ENCODE measurements at places on chromosomes 3 and 15.

DNA sequence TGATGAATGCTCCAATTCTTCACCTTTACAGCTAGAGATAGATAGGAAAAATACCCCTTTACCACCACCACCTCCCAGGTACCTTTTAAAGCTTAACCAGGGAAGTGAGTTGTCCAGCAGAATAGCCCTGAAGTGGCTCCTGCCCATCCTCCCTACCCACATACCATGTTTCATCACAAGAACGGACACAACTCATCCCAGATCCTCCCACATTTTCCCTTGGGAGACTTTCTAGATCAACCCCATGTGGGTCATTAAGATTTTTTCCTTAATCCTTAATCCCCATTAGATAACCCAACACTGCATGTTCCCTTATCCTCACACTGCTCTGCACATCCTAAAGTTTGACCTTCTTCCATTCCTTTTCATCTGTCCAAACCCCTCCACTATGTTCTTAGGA is 69.3 kb downstream of the CHST2 start:
- DNase-seq: no peak

GRCh38 chr3:13023235-13023970 is 49.8 kb downstream of the IQSEC1 start:
- DNase-seq: no peak

DNA sequence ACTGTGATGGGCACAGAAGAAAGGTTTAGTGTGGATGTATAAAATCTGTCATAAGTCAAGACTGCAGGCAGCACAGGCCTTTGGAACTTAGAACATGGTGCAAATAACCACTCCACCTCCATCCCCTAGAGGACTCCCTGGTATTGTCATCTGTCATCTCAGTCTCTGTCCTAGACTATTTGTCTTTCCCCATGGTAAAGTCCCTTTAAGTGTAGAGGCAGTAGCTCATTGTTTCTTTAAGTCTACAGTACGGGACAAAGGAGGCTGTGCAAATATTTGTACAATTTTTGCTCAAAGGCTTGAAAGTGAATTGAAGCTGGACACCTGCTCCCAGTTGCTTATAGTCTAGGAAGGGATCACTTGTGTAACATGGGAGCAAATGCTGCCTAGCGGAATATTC is 3.2 kb upstream of the PXYLP1 start:
- DNase-seq: no peak

DNA sequence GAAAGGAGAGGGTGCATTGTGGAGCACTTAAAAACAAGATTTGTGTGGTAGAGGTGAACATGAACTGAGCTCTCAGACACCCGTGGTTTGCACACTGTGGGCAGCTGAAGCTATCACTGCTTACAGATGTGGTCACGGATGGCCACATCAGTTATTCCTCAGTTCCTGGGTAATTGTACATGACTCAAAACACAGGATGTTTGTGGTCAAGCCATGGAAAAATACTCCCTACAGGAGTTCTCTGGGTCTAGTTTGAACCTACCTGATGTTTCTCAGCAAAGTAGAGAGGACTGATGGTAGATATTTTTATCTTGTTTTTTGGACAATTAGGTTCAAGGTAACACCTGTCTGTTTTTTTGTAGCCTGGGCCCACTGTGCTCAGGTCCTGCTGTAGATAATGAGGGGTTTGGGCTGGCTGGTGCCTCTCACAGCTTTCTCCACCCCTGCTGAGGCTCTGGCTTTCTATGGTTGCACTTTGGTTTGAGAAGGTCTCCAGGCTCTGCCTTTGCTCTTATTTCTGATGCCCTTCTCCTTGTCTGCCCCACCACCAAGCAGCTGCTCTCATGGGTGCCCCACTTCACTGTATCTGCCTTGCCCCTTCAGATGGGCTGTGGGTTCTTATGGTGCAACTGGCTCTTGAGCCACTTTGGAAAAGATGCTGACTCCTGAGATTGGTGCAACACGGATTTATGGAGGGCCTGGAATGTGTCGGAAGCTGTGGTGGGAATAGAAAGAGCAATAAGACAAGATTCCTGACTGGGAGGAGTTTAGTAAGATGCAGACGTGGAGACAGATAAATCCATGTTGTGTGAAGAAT is 40.1 kb downstream of the CDCP1 start:
- no peak for DNase-seq

GRCh38 chr15:69634860-69635259 is 182.2 kb downstream of the RPLP1 start:
- DNase-seq: no peak

DNA sequence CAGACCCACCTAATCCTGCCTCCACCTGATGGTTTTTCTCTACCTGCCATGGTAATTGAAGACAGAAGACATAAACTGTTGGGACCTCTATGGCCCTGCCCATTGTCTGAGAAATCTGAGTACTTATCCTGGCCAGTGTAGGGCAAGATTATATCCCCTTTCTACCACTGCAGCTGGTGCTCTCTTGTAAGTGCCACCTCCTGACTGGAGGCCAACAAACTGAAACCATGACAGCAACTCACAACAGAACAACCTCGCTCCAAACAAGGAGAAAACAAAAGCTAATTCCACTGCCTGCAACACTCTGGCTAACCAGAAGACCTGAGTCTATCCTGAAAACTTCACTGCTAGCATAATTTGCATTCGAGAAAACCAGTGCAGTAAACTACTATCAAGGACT is 82.9 kb downstream of the CLDN1 start:
- no peak for DNase-seq

DNA sequence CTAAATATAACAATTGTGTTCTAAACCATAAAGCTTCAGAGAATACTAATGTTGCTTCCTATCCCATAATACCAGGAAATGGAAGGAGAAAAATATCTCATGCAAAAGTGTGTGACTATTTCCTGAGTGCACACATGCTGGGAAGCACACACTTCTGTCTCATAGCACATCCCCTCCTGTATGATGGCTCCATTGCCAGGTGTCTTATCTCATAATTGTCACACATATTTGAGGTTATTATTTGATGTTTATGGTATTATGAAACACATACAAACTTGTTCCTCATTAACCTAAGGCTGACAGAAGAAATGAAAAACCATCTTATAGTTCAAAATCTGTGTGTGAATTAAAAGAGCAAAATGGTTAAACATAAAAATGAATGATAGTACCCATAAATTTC is 65.4 kb downstream of the SERP1 start:
- no peak for DNase-seq

GRCh38 chr15:51327081-51327480 is 11.3 kb downstream of the CYP19A1 start:
- DNase-seq: no peak

DNA sequence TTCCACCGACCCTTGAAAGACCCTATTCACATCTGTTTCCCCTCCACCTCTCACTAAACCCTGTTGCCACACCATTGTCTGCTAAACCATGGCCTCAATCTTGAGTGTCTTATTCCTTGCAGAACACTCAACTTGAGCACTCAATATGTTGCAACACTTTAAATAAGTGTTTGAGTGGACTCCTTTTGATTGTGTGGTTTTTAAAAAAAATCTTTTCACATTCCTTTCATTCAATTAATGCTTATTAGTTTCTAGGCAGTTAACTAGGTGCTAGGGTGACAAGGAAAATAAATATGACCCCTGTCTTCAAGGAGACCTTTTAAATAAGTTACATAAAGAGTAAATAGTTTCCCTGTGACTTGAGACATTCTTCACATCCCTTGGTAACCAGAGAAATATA is 13.3 kb upstream of the HHLA2 start:
- DNase-seq: no peak

- DNase-seq: no peak
Observed at GRCh38 chr3:164476631-164477030, 601.7 kb downstream of the SI start.

- DNase-seq: no peak
Observed at GRCh38 chr3:112377568-112378071, 44.7 kb downstream of the CD200 start.

DNA sequence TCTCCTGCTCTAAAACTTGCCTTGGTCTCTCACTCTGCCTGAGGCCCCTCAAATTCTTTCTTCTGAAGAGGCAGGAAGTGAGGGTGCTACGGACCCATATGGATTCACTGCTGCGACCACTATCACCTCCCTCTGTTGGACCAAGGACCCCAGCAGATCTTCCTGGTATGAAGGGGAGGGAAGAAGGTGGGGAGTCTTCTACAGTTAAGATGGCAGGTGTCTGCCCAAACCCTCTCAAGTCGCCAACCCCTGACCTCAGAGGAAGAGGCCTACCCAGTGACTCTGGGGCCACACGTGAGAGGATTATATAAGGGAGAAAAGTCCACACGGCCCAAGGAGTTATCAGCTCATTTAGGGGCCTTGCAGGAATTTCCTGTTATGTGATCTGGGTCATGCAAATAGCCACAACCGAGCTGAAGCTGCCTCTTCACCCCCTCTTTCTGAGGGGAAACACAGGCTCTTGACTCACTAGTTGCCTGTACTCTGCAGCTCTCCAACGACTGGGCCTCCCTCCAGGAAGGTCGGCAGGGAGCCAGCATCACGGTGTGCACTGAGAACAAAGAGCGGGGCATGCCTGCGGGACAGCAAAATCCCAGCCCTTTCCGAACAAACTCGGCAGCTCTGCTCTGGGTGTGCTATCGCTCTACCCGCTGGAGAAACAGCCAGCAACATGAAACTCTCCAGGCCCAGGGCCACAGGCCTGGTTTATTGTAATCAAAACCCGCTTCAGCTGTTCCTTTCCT is 116.0 kb downstream of the XXYLT1 start:
- no peak for DNase-seq

DNA sequence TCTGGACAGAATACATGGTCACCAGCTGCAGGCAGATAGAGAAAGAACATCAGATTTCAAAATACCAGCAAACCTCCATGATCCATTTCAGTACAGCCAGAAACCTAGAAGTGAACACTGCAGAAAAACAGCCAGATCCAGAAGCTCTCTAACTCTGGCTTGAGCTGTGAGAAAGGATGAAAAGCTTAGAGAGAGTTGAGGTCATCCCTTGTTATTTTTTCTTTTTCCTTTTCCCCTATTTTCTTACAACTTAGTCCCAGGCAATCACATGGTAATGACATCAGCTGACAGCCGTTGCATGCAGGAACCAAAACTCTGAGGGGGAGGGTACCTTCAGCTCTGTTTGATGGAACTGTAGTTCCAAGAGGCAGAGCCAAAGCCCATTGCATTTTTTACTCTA is 113.2 kb downstream of the TCF12 start:
- DNase-seq: no peak

GRCh38 chr3:156175570-156175969 is 55.2 kb downstream of the KCNAB1 start:
- DNase-seq: no peak

DNA sequence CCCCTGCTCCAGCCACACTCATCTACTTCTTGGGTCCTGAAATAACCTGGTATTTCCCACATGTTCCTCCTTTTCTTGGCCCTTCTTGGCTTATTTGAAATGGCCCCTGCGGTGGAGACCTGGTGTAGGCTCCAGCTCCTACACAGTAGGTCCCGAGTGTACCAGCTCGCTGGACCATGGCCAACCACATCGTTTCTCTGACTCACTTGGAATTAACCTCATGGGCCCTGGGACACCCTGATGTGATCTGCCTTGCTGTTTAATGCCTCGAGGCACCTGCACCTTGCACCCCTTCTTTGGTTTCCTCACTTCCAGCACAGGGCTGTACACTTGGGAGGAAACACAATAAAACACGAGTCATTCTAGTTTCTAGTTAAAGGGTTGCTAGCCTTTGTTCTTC is 60.3 kb downstream of the FEM1B start:
- DNase-seq: no peak

DNA sequence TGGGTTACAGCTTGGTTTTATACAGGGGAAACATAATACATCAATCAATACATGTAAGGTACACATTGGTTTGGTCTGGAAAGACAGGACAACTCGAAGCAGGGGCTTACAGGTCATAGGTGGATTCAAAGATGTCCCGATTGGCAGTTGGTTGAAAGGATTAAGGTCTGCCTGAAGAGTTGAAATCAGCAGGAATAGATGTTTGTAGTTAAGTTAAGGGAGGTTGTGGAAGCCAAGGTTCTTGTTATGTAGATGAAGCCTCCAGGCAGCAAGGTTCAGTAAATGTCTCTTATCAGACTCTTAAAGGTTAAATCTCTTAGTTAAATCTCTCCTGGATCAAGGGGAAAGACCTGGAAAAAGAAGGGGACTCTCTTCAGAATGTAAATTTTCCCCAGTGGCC is 58.4 kb upstream of the MINAR1 start:
- DNase-seq: peak; percentile 45

GRCh38 chr3:51705276-51706020 is 1.4 kb upstream of the GRM2 start:
- DNase-seq: no peak

GRCh38 chr15:74812533-74812932 is at the start of gene LMAN1L:
Gene LMAN1L (plus strand): TSS chr15:74812835. CDS start chr15:74812855, 20 bp downstream.
- no peak for DNase-seq

DNA sequence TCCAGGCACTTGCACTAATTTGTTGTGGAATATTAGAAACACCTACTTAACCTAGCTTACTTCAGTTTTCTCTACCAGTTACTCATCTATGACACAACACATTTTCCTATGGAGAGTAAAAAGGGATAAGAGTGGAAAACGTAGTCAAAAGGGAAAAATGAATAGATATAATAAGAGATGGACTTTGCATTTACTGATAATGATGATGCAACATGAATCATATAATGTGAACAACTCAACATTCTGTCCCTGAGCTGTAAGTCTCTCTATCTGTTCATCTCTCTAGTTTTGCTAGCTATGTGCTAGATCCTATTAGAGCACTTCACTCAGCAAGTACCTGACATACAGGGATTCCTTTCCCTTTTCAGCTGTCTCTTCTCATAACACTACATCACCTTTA is 627.1 kb downstream of the AGBL1 start:
- no peak for DNase-seq

- no peak for DNase-seq
Observed at GRCh38 chr3:60972599-60972998, 278.7 kb downstream of the FHIT start.

GRCh38 chr15:40438712-40439111 is 2.0 kb upstream of the BAHD1 start:
- DNase-seq: no peak

DNA sequence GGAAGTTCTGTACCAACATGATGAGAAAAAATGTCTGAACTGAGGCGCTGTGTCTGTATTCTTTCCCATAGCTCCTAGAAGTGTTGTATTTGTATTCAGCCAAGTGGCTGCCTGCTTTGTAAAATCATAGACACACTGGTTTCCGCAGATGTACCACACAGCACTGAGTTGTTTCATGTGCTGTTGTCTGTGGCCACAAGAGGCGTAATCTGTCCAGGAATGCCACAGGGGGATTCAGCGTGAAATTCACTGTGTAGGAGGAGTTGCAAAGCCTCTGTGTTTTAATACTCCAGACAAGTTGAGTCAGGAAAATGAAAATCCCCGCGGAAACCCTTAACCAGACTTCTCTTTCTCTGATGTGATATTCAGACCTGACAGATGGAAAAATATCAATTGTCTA is 462.2 kb downstream of the NSUN3 start:
- DNase-seq: no peak

GRCh38 chr3:79286882-79287281 is 480.9 kb downstream of the ROBO1 start:
- DNase-seq: no peak

DNA sequence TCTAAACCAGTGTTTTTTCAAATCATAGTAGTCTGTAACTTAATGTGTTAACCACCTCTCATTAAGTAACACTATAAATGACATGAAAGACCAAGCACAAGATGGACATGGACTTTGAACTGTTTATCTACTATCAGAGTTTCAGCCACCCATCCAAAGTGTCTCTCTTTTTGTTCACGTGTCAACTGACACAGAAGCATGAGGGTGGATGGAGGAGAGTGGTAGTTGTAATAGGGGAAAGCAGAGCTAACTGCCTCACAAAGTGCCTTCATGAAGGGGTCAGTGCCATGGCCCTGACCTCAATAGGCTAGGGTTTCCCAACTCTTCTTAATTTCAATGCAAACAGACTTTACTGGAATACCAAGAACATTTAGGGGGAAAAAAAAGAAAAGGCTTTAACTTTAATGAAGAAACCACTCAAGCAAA is 32.1 kb upstream of the TRPM7 start:
- DNase-seq: no peak

Data from iPS DF 19.7 (cell line).